ENCODE measurements at places on chromosomes 6 and 20. TPM values are rescaled to one million over a fixed set of nuclear protein-coding genes. Genes with fewer than 3 reads are reported as not detected.

CYP39A1 gene
- total RNA-seq, result not detected

ELOVL4 gene
- total RNA-seq, result 4.5 TPM

FOXC1 gene
- 7.0 TPM for total RNA-seq

CD40 gene
- total RNA-seq, result 7.8 TPM

GPR6 gene
- total RNA-seq, result not detected

Measured in cardiac atrium fibroblast (primary cell).